ENCODE measurements at places on chromosomes 3 and 15. TPM values are rescaled to one million over a fixed set of nuclear protein-coding genes. Genes with fewer than 3 reads are reported as not detected.

DNA sequence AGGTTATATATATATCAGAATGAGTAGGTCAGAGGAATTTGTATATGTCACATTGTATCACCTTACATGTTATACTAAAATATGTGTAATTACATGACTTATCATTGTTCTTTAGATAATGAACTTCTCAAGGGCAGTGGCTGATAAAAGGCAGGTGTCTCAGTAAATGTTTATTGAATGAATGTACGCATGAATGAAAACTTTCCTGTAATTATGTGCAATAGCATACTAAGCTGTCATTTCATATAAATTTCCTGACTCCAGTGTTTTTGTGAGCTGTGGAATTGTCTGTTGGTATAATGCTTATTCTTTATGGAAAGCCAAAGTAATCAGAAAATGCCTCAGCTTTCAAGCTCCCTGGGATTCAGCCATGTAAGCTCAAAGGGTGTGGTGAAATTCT is 4.2 kb downstream of the TBC1D23 start:
- no peak for DNase-seq
- H3K4me3 ChIP-seq: peak overlapping the region; percentile 64
- H3K36me3 ChIP-seq: no peaks in the 10 kb centered on the region
- no peak overlapping the region for H3K27ac ChIP-seq
- peaks cover 75% of the 10 kb centered on the region for H3K4me1 ChIP-seq
- H3K27me3 ChIP-seq: no peaks in the 10 kb centered on the region

GRCh38 chr3:52570076-52570475 is 33.7 kb downstream of the UQCC5 start:
- DNase-seq: peak; percentile 58
- peak overlapping the region; percentile 71 for H3K27ac ChIP-seq
- H3K27me3 ChIP-seq: no peaks in the 10 kb centered on the region

GRCh38 chr3:6631376-6631775 is 229.5 kb upstream of the GRM7 start:
- no peak overlapping the region for H3K4me3 ChIP-seq
- DNase-seq: no peak
- no peak overlapping the region for H3K27ac ChIP-seq
- no peaks in the 10 kb centered on the region for H3K36me3 ChIP-seq
- H3K4me1 ChIP-seq: no peaks in the 10 kb centered on the region

GRCh38 chr3:50637945-50638344 is 21.0 kb downstream of the MAPKAPK3 start:
- no peak for DNase-seq
- H3K36me3 ChIP-seq: no peaks in the 10 kb centered on the region
- peaks cover 25% of the 10 kb centered on the region for H3K4me1 ChIP-seq
- H3K4me3 ChIP-seq: no peak overlapping the region
- no peaks in the 10 kb centered on the region for H3K27me3 ChIP-seq

DNA sequence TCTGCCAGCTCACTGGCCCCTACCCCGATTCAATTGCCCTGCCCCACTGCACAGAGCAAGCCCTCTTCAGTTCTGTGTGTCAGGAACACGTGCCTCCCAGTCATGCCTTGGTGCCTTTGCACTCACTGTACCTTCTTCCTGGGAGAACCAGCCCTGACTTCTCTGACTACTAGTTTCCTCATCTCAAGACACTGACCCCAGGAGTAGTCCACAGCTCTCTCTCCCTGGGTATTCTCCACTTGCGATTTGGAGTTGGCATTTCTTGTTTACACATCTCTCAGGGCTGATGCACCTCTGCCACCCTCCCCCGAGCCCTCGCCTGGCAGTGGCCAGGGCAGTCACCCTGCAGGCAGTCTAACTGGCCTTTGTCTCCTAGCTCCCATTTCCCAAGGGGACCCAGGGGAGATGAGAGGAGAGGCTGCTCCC is 5.7 kb downstream of the CISH start:
- no peaks in the 10 kb centered on the region for H3K27me3 ChIP-seq
- H3K27ac ChIP-seq: no peak overlapping the region
- peaks cover 15% of the 10 kb centered on the region for H3K4me1 ChIP-seq
- no peak overlapping the region for H3K4me3 ChIP-seq
- H3K36me3 ChIP-seq: no peaks in the 10 kb centered on the region

DNA sequence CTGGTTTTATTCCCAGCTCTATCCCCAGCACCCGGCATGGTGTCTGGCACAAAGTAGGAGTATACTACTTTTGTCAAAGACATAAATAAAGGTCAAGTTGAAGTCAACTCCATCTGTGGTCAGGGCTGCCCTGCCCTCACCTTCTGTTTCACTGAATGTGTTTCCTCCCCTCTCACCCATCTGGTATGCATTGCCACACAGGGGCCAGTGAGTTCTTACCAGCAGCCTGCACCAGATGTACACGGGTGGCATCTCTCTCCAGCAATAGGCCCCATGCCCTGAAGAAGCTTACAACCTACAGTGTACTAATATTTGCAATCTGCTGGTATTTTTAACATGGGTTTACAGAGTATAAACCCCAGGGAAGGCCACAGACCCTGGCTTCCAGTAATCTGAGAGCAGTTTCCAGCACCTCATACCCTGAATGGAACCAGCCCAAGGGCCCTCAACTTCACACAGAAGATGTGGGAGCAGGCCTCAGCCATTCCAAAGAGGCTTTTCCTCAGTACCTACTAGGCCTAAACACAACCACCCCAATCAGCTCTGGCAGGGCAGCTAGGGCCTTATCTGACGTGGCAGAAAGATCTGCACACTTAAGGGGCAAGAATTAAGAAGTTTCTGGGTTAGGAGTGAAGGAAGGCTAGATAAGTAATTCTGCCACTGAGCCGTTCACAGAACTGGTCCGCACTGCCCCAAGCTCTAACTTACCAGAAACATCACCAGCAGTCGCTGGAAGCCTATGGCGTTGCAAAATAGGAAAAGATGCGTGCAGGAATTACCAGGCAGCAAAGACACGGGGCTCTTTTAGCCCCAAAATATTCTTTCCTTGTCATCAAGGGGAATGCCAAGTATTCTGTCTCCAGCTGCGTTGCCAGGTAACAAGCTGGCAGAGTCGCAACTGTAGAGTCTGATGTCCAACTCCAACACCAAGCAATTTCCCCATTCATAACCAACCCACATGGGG is 2.1 kb downstream of the IDH2 start:
- H3K4me3 ChIP-seq: peak overlapping the region; percentile 72
- DNase-seq: peak; percentile 94
- H3K36me3 ChIP-seq: no peaks in the 10 kb centered on the region
- no peaks in the 10 kb centered on the region for H3K27me3 ChIP-seq
- H3K27ac ChIP-seq: peak overlapping the region; percentile 99
- H3K4me1 ChIP-seq: peaks cover 42% of the 10 kb centered on the region

DNA sequence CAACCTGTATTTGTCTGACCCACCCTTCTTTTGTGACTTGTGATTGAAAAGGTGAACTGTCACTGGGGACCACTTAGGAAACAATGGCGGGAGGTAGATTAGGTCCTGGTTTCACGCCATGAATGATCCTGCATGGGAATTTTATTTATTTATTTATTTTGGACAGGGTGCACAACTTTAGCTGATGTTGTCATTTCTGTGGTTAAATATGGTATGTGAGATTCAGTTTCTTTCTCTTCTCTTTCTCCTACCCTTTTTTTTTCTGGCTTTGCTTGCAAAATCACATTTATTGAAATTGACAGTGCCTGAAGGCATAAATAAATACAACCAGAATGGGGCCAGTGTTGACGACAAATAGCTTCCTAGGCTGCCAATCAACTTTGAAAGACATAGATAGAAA is 18.0 kb upstream of the HTR3E start:
- no peak overlapping the region for H3K4me3 ChIP-seq
- DNase-seq: peak; percentile 33
- H3K36me3 ChIP-seq: no peaks in the 10 kb centered on the region
- peaks cover 8% of the 10 kb centered on the region for H3K27me3 ChIP-seq

GRCh38 chr3:63070476-63070810 is 195.2 kb upstream of the CADPS start:
- no peaks in the 10 kb centered on the region for H3K4me1 ChIP-seq
- H3K36me3 ChIP-seq: no peaks in the 10 kb centered on the region
- no peak for DNase-seq
- no peak overlapping the region for H3K4me3 ChIP-seq

GRCh38 chr3:150612494-150612893 is 9.4 kb downstream of the SELENOT start:
- no peak overlapping the region for H3K27ac ChIP-seq
- no peaks in the 10 kb centered on the region for H3K27me3 ChIP-seq
- H3K4me3 ChIP-seq: no peak overlapping the region
- DNase-seq: no peak

DNA sequence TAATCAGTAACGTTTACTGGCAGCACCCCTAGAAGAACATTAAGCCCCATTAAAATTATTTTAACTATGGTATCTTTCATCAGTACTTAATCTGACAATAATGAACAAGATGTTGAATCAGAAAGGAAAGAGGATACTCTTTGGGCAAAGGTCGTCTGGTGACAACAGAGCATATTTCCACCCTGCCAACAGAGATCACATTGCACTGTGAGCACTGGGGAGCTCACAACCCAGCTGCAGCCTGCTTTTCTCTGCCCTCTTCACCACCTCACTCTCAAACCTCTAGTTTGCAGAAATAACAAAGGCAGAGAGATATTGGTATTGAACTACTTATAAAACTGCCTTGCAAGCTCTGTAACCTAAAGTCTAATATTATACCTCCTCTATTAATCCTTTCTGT is 130.0 kb downstream of the FBN1 start:
- no peaks in the 10 kb centered on the region for H3K27me3 ChIP-seq
- no peak overlapping the region for H3K4me3 ChIP-seq
- DNase-seq: no peak
- H3K27ac ChIP-seq: peak overlapping the region; percentile 3

DNA sequence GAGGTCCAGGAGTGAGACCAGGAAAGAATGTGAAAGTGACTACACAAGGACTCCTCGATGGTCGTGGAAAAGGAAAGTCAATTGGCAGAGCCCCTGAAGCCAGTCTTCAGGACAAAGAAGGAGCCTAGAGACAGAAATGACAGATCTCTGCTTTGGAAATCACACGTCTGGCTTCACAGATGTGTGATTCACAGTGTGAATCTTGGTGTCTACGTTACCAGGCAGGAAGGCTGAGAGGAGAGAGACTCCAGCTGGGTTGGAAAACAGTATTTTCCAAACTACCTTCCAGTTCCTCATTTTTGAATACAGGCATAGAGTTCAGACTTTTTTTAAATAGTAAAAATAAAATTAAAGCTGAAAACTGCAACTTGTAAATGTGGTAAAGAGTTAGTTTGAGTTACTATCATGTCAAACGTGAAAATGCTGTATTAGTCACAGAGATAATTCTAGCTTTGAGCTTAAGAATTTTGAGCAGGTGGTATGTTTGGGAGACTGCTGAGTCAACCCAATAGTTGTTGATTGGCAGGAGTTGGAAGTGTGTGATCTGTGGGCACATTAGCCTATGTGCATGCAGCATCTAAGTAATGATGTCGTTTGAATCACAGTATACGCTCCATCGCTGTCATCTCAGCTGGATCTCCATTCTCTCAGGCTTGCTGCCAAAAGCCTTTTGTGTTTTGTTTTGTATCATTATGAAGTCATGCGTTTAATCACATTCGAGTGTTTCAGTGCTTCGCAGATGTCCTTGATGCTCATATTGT is 6.0 kb downstream of the CCR2 start:
- peaks cover 41% of the 10 kb centered on the region for H3K27me3 ChIP-seq
- peak; percentile 60 for DNase-seq
- no peak overlapping the region for H3K4me3 ChIP-seq
- H3K4me1 ChIP-seq: no peaks in the 10 kb centered on the region

GRCh38 chr3:10088256-10088655 is 19.8 kb downstream of the FANCD2OS start:
- peak; percentile 13 for DNase-seq
- H3K27me3 ChIP-seq: no peaks in the 10 kb centered on the region
- H3K36me3 ChIP-seq: no peaks in the 10 kb centered on the region

- H3K27me3 ChIP-seq: no peaks in the 10 kb centered on the region
- no peak for DNase-seq
- no peaks in the 10 kb centered on the region for H3K36me3 ChIP-seq
- H3K4me1 ChIP-seq: no peaks in the 10 kb centered on the region
These were observed 392.5 kb upstream of the ATP11B start for GRCh38 chr3:182400838-182401237.

DNA sequence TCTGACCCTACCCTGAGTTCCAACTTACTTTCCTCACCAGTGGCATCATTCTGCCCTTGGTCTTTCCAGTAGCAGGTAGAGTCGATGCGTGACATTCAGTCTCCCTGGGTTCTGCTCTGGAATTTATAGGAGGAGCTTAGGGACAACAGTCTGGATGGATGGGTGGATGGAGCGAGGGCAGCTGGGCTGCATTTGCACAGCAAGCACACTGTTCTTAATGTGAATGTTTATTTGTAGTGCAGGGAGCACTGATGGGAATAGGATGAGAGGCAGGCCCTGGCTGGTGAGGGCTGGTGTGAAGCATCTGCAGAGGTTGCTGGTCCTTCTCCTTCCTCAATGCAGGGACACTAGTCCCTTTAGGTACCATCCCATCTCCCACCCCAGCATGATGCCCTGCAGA is 176.2 kb downstream of the EPHB1 start:
- H3K4me1 ChIP-seq: no peaks in the 10 kb centered on the region
- H3K36me3 ChIP-seq: no peaks in the 10 kb centered on the region
- H3K27ac ChIP-seq: no peak overlapping the region
- H3K27me3 ChIP-seq: no peaks in the 10 kb centered on the region

GRCh38 chr3:173467501-173467900 is 70.0 kb downstream of the NLGN1 start:
- H3K36me3 ChIP-seq: no peaks in the 10 kb centered on the region
- H3K27ac ChIP-seq: no peak overlapping the region
- no peaks in the 10 kb centered on the region for H3K27me3 ChIP-seq
- peak; percentile 24 for DNase-seq
- H3K4me3 ChIP-seq: no peak overlapping the region
- peaks cover 10% of the 10 kb centered on the region for H3K4me1 ChIP-seq

GRCh38 chr15:83092309-83092976 is 15.0 kb upstream of the TM6SF1 start:
- no peak overlapping the region for H3K4me3 ChIP-seq
- no peak overlapping the region for H3K27ac ChIP-seq
- no peaks in the 10 kb centered on the region for H3K4me1 ChIP-seq
- peak; percentile 17 for DNase-seq

DNA sequence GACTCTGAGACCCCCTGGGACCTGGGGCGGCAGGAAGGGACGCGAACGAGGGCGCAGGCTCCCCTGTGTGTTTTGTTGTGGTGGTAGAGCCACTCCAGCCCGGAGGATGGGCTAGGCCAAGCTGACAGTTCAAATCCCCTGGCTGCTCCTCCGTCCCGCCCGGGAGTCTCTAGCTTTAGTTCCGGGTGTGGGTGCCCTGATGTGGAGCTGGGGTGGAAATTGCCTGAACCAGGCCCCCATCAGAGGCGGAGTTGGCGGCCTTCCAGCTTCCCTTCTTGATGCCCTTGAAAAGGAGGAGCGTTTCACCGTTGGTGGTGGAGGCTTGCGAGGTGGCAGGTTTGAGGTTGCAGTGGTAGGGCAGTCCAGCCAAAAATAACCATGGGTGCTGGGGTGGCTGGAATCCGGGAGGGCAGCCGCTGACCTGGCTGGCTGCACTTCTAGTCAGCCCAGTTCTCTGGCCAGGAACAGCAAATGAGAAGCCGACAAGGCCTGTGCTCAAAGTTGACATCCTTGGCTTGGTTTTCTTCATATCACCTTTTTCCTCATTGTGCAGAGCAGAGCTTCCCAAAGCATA is 817 bp downstream of the CLK3 start:
- peak; percentile 85 for DNase-seq
- H3K27me3 ChIP-seq: no peaks in the 10 kb centered on the region
- peaks cover 16% of the 10 kb centered on the region for H3K4me1 ChIP-seq
- 0 out of 2 replicates have a peak, but pooled peaks cover under 1% of the 10 kb centered on the region for H3K36me3 ChIP-seq

The STAC gene
- polyA plus RNA-seq: 8.3 TPM

The KLHL6 gene
- polyA plus RNA-seq: not detected

The SLC15A2 gene
- not detected for polyA plus RNA-seq

The GUCA1C gene
- polyA plus RNA-seq: not detected

The GASK1A gene
- 0.10 TPM for polyA plus RNA-seq

The TGM4 gene
- polyA plus RNA-seq: not detected
